ENCODE measurements at places on chromosomes 7 and 10.

DNA sequence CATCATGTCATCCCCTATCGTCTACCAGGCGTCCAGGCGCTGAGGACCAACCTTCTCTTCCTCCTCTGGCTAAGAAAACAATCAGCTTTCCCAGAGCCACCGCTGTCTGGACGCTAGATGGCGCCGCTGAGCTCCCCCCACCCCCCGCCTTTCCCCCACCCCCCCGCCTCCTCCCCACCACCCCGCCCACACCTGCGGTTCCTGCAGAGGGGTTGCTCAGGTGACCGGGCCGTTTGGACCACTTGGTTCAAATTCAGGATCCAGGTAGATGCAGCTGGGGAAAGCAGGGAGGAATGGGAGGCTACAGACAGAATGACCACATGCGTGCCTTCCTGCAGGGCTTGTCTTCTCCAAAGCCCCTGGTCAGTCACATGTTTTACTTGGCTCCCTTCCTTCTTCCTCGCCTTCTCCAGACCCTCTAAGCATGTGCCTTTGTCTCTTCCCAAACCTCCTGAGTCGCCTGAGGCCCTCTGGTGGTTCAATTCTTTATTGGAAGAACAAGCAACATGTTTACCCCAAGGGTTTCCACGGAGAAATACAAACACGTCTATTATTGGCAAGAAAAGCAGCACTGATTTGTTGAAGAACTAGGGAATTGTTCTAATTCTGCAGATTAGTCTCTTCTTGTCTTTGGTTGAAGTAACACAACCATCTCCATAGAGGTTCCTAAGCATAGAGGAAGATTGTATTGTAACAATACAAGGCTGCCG is 24.7 kb downstream of the AOC1 start:
- peak; percentile 90 for DNase-seq

GRCh38 chr10:26217396-26218086 is 967 bp downstream of the GAD2 start:
- peak; percentile 88 for DNase-seq

- no peak for DNase-seq
Observed at GRCh38 chr10:8350250-8350967, 295.9 kb downstream of the GATA3 start.

- DNase-seq = no peak
Observed at GRCh38 chr10:128274938-128275337, 148.7 kb upstream of the MKI67 start.

GRCh38 chr7:26397796-26398426 is 106.2 kb downstream of the SNX10 start:
- peak; percentile 79 for DNase-seq

GRCh38 chr7:25572423-25572822 is 344.1 kb upstream of the NPVF start:
- no peak for DNase-seq

- no peak for DNase-seq
Observed at GRCh38 chr7:20343941-20344340, 13.2 kb downstream of the ITGB8 start.

DNA sequence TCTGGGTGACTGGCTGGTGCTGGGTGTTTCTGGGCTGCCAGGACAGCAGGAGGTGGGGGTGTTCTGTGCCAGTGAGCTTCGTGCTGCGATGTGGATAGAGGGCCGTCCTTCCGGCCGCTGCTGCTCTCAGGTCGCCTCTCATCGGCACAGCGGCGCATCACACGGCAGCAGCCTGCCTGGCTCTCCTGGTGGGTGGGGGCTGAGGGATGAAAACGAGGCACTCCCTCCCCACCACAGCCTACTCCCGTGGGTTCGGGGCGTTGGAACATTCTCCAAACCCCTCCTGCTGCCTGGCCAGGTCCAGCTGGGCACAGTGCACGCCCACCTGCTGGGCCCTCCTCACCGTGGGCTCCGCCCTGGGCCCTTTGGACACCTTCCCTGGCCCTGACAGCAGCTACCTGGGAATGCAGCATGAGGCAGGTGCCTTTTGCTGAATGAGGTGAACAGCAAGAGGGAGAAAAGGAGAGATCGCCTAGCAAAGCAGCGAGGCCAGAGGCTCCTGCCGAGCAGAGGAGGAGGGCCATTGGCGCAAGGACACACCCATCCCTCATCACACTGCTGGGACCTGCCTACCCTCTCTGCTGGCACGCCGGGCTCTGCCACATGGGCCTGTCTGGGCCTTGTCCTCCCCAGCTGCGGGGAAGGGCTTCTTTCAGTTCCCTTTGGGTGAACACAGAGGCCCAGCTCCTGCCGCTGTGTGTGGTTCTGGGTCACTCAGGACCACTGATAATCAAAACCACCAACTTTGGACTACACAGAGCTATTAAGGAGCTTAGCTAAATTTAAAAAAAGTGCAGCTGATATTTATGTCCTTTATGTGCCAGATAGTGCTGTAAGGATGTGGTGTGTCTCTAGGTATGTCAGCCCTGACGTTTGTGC is 33.4 kb downstream of the INPP5A start:
- peak; percentile 73 for DNase-seq

GRCh38 chr7:90605055-90605454 is 8.9 kb downstream of the CDK14 start:
- DNase-seq = no peak

DNA sequence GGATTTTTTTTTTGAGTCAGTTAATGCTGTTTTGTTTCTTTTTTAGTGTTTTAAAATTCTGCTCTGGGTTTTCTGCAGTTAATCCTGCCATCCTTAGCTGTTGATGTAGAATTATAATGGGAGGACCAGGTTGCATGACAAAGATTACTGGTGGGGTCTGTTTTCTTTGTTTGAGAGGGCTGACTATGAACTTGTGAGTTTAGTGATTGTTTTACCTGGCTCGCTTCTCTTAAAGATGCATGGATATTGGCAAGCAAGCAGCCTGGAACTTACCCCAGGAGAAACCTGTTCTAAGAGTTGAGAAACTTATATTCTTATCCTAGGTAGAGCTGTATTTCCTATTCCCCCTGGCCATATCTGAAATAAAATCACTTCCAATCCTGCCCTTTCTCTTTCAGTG is 727.8 kb downstream of the GRM8 start:
- peak; percentile 4 for DNase-seq

- DNase-seq = peak; percentile 93
Observed at GRCh38 chr7:97001656-97002554, 3.4 kb upstream of the DLX6 start.

DNA sequence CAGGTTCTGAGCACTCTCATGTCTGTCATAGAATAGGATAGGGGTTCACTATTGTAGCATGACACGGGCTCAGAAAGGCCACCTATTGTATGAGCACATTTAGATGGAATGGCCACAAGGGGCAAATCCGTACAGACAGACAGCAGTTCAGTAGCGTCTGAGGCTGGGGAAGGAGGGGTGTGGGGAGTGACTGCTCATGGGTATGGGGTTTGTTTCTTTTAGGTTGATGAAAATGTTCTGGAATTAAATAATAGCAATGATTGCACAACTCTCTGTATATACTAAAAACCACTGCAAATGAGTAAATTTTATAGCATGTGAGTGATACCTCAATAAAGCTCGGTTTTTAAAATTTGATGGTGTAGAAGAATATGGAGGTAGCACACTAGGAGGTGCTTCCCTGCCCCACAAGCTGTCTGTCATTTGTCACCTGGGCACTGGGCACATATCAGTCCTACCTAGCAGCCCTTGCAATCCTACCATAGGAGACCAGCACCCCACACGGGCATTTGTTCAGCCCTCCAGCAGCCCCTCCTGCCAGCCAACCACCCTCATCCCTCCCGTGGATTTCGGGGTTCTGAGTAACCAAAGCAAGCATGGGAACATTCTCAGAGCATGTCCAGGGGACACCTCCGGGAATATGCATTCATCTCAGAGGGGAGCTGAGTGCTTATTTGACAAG is 35.2 kb downstream of the KCNMA1 start:
- DNase-seq = no peak

DNA sequence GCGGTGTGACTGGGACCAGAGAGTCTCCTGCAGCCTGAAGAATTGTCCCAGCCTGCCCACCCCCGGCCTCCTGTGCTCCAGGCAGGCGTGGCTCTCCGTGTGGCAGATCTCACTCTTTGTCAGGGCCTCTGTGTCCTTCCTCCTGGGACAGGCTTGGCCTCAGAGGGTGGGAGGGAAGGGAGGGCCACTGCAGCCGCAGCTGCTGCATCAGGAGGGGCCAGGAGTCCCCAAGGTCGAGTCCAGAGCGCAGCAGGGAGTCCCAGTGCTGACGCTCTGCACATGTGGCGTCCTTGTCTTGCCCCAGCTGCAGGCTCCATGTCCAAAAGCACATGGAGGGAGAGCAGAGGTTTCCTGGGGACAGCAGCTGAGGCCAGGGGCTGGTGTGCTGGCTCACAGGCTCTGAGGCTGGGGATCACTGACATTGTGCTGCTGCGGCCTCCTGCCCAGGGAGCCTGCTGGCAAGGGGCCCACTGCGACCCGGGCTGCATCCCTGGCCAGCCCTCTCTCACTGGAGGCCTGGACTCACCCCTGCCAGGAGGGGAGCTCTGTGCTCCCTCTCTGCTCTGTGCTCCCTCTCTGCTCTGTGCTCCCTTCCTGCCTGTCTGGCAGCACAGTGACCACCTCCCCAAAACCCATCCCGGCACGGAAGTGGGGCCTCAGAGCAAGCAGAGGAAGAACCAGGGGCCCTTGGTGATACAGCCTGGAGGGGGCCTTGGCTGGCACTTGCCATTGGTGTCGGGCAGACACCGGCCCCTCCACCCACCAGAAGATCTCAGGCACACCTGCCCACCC is 114.6 kb upstream of the RET start:
- peak; percentile 20 for DNase-seq

DNA sequence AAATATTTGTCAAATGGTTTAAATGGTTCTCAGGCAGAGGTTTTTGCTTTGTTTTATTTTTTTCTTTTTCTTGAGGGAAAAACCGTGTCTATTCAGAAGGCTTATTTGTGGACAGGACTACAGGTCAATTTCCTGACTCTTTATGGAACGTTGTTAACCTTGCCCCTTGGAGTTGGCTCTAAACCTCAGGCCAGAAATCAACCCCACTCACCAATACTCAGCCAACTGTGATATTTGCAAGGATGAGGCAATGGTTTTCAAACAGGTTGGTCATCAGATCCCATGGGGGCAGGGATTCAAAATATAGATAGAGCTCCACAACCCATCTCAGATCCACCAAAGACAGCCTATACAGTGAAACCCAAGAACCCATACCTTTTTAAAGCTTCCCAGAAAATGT is 10.2 kb downstream of the PDLIM1 start:
- DNase-seq = no peak

DNA sequence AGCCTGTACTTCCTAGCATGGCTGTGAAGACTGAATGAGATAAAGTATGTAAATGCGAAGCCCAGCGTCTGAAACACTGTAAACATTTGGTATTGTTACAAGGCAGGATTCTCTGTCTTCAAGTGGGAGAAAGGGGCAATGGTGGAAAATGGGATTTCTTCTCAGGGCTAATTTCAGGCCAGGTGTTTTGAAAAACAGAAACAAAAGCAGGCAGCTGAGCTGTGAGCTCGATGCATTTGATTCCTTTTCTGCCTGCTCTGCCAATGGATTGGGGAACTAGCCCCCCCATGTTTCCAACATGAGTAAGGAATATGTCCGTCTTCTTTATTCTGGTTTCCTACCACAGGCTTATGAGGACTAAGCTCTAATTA is 732.1 kb upstream of the AUTS2 start:
- no peak for DNase-seq

DNA sequence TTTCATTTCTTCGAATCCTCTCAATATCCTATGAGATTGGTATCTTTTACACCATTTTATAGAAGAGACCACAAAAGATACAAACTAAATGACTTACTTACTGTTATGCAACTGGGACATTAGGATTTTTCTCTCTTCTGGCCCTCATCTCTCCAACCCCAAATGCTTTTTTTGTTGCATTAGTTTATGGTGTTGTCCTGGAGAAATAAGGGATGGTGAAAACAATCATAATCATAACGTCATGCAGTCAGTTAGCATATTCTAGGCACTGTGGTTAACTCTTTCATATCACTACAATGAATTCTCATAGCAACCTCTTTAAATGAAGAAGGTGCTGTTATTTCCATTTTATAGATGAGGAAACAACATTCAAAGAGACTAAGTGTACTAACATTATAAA is 104.6 kb downstream of the PON1 start:
- DNase-seq = no peak

DNA sequence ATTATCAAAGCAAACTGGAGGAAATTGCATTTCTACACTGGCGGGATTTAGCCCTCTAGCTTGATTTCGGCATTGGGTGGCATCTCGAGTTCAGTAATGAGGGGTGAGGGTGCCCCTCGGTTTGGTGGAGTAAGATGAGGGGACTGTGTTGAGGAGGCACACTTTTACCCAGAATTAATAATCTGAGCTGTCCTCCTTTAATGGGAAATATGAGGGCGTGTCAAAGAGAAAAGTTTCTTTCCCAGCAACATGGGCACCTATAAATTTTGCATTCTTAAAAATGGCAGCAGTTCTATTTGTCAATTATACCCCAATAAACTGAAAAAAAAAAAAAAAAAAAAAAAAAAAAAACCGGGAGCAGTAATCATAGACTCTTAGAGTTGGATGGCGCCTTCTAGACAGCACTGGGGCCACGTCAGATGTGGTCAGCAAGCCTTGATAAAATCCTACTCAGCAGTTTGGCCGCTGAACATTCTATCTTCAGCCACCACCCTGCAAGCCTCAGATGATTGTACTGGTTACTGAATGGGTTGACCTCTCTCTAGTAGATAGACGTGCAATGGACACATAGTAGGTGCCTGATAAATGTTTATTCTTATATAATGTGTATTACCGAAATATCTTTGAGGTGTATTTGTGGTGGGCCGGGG is 931 bp downstream of the PAPSS2 start:
- no peak for DNase-seq

GRCh38 chr10:31700181-31700611 is 228.4 kb downstream of the ARHGAP12 start:
- no peak for DNase-seq

All from H7 (cell line).